Dermis lymphatic vessel endothelial cell (primary cell): ENCODE measurements at places on chromosomes 5 and 9. TPM values are rescaled to one million over a fixed set of nuclear protein-coding genes. Genes with fewer than 3 reads are reported as not detected.

Gene TAF11L5
- total RNA-seq, result not detected in 2 replicates

Gene NUTM2G
- not detected in 2 replicates for total RNA-seq

Gene SURF6
- 8.0 and 10.5 TPM in 2 replicates for total RNA-seq

Gene GKAP1
- total RNA-seq, result 1.2 and 2.0 TPM in 2 replicates

Gene OR13F1
- not detected in 2 replicates for total RNA-seq

Gene MYO10
- total RNA-seq, result 55.2 and 60.9 TPM in 2 replicates

Gene GLDC
- 0.87 and 4.3 TPM in 2 replicates for total RNA-seq
